Mucosa of gallbladder (tissue), 1 donor: ENCODE measurements at places on chromosomes 11 and 22. TPM values are rescaled to one million over a fixed set of nuclear protein-coding genes. Genes with fewer than 3 reads are reported as not detected.

Gene CHRM1
- total RNA-seq: 0.09 TPM

Gene TREH
- 23.0 TPM for total RNA-seq

Gene TEX12
- not detected for total RNA-seq

Gene POU2AF2
- 5.0 TPM for total RNA-seq

Gene INPPL1
- total RNA-seq: 225 TPM

Gene PPP2R1B
- 42.4 TPM for total RNA-seq

Gene PPP1CA
- 140 TPM for total RNA-seq

Gene GTSE1
- 1.3 TPM for total RNA-seq

Gene XKR3
- total RNA-seq: not detected

Gene HBG2
- 13.2 TPM for total RNA-seq

Gene FAT3
- 1.4 TPM for total RNA-seq

Gene FAM227A
- total RNA-seq: 5.1 TPM

Gene INS
- total RNA-seq: 1.2 TPM

Gene MMP3
- total RNA-seq: 0.17 TPM

Gene SYCE3
- total RNA-seq: not detected

Gene WBP2NL
- 1.6 TPM for total RNA-seq

Gene PPFIBP2
- total RNA-seq: 104 TPM

Gene SYT9
- 2.1 TPM for total RNA-seq

Gene PC
- total RNA-seq: 24.7 TPM

Gene RIMBP3B
- total RNA-seq: 1.0 TPM

Gene CLP1
- total RNA-seq: 10.3 TPM

Gene FOLR1
- 7.0 TPM for total RNA-seq

Gene WNT11
- total RNA-seq: 1.8 TPM

Gene NLRP14
- 0.06 TPM for total RNA-seq

Gene PDGFB
- 14.6 TPM for total RNA-seq

Gene OR10D3
- total RNA-seq: not detected

Gene TEX54
- not detected for total RNA-seq

Gene MYBPC3
- total RNA-seq: not detected

Gene CARD10
- 62.8 TPM for total RNA-seq

Gene C22orf15
- total RNA-seq: 1.8 TPM

Gene RTN4RL2
- total RNA-seq: 19.2 TPM

Gene ISX
- not detected for total RNA-seq

Gene SOX6
- total RNA-seq: 36.1 TPM

Gene LINC01488
- total RNA-seq: not detected

Gene KRTAP5-11
- total RNA-seq: not detected

Gene GLYATL2
- 19.0 TPM for total RNA-seq

Gene CASP5
- not detected for total RNA-seq

Gene OR51B4
- 0.23 TPM for total RNA-seq

Gene CTSC
- 149 TPM for total RNA-seq

Gene TMEM179B
- total RNA-seq: 67.8 TPM

Gene PHLDA2
- total RNA-seq: 38.7 TPM

Gene CDC45
- total RNA-seq: 1.6 TPM

Gene ADSL
- total RNA-seq: 34.9 TPM

Gene SUSD2
- 2.0 TPM for total RNA-seq

Gene TCN2
- 186 TPM for total RNA-seq

Gene MUC2
- total RNA-seq: 0.26 TPM

Gene RHOG
- 57.2 TPM for total RNA-seq

Gene EXPH5
- total RNA-seq: 5.6 TPM
